Activated T-cell treated with anti-CD3 and anti-CD28 coated beads, Interleukin-2, amount 50 U/mL, for 4 hours (primary cell): ENCODE measurements at places on chromosomes 1 and 21. TPM values are rescaled to one million over a fixed set of nuclear protein-coding genes. Genes with fewer than 3 reads are reported as not detected.

GREM2 gene
- total RNA-seq, result not detected

SERTAD4 gene
- not detected for total RNA-seq

ADGRB2 gene
- total RNA-seq, result 0.68 TPM

RNF207 gene
- 12.0 TPM for total RNA-seq

TMEM81 gene
- 3.1 TPM for total RNA-seq

CHIA gene
- total RNA-seq, result not detected

FAAH gene
- 7.5 TPM for total RNA-seq

CCDC27 gene
- not detected for total RNA-seq
